K562 (cell line): ENCODE measurements at places on chromosomes 13 and 19.

DNA sequence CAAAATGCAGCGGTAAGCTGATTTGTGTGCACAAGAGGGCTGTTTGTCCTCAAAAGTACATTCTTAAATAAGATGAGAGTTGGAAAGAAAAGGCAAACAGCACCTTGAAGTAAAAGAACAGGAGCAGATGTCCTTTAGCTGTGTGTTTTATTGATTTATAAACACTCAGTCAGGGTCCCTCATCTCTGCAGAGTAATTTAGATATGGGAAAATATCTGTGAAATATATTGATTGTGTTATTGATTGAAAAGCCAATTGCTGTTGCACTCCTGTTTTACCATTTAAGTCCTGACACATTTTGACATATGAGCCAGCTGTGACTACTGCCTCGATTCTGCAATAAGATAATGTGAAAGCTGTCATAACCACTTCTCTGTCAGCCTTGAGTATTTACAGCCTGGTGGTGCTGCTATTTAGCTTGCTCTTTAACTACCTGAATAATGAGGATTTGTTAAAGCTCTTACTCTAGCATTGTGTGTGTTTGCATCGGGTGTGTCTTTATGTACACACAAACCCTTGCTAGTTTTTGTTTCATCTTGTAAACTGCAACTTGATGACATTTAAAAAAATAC lies 550.1 kb downstream of the DACH1 start:
- no peak for DNase-seq

GRCh38 chr13:40109351-40109844 lies 453.9 kb downstream of the COG6 start:
- no peak for DNase-seq

- DNase-seq: peak; percentile 76
Observed at GRCh38 chr19:33797802-33798671, 1.4 kb downstream of the KCTD15 start.

- DNase-seq: no peak
Observed at GRCh38 chr13:46899801-46900200, 2.9 kb upstream of the HTR2A start.

DNA sequence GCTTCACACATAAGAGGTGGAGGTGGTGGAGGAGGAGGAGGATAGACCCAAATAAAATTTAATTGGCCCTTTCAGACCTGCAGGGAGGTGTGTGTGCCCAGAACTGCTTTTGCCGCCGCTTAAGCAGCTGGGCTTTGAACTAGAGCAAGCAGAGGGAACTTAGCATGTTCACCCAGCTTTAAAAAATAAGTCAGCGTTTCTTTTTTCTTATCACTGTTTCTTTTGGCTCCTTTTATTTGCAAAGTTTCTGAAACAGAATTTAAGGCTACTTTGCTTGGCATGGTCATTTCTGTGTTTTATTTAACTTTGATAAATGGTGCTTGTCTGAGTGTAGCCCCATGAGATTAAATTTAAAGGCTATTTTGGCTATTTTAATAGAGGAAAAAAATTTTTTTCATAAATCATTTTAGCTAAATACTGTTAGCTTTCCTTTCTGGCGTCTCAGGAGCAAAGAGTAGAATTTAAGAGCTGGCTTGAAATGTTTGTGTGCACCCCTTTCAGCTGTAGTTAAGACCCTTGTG lies 43.3 kb upstream of the RNF113B start:
- no peak for DNase-seq

DNA sequence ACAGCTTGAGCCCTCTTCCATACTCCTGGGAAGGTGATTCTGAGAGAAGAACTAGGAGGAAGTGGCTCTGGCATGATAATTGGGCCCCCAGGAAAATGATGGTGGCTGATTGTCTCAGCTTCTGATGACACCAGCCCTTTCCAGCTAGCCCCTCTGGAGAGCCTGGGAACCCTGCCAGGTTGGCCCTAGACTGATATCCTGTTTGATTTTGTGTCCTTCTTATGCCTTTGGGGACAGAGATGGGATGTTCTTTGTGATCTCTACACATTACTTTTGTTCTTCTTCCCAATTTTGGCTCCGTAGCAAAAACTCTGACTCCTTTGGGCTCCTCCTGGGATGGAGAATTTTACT lies 39.7 kb downstream of the ERICH6B start:
- no peak for DNase-seq

DNA sequence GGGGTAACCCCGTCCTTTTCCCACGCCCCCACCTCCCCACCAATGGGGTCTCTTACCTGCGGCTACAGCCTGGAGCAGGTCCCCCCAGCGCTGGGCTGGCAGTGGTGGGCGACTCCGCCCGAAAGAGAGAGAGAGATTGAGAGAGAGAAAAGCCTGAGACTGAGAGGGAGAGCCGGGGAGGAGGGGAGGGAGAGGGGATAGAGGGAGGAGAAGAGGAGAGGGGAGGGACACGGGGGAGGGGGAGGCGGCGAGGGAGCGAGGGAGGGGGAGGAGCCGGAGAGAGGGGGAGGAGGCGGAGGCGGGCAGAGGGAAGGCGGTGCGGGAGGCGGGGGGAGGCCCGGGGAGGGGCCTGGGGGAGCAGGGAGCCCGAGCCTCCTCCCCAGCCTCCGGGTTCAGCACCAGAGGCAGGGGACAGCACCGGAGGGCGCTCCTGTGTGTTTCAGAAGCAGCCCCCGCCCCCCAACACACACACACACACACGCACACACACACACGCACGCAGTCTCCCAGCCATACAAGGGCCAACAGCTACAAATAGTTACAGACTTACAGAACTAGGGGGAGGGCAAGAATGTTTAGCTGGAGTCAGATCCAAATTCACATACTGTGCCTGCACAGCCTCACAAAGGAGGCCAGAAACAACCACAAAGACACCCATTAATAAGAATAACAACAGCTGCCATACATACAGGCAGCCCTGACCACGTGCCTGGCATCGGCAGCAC lies at the start of gene SLC8A2:
Gene SLC8A2 (minus strand): TSS at position 161 of the 725 bp plus-strand sequence. CDS start 5,490 bp downstream, outside the sequence.
- peak; percentile 97 for DNase-seq

GRCh38 chr19:17245535-17245984 lies at the start of gene NR2F6:
Gene NR2F6 (minus strand): TSS chr19:17245919. CDS start chr19:17245220, 699 bp downstream.
- peak; percentile 80 for DNase-seq

DNA sequence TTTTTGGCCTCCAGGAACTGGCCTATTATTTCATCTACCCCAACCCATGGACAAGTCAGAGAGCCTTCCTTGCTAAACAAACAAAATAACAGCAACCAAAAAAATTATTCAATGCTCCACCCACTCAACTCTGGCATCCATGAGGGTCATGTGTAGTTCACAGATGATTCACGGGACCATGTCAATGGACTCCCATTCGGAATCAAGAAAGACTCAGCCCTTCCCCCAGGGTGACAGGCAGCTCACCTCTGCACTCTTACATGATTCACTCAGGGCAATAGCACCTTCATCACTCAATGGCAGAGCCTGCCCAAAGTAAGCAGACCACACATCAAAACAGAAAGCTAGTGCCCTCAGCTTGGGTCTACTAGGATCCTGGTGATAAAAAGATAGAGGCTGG lies 14.3 kb upstream of the SCEL start:
- DNase-seq: no peak

DNA sequence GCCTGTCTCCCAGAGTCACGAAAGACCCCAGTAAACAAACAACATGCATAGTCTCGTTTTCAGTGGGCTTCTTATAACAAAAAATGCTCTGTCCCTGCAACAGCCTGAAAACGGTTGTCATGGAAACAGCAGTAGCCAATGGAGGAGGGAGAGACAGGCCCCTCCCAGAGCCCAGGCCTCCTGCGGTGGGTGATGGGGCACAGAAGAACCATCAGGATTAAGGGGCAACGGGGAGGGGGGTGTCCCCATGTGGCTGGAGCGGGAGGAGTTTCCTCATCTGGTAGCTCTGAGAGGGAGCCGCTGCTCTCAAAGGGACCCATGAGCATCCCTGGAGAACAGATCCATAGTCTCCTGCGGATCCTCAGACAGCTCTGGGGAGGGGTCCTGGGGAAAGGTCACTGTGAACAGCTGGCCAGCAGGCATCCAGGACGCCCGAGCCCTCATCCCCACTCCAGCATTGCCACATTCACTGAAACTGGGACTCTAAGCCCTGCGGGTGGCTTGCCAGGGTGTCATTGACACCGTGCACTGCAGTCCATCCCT lies 37.5 kb upstream of the PNMA8B start:
- no peak for DNase-seq

DNA sequence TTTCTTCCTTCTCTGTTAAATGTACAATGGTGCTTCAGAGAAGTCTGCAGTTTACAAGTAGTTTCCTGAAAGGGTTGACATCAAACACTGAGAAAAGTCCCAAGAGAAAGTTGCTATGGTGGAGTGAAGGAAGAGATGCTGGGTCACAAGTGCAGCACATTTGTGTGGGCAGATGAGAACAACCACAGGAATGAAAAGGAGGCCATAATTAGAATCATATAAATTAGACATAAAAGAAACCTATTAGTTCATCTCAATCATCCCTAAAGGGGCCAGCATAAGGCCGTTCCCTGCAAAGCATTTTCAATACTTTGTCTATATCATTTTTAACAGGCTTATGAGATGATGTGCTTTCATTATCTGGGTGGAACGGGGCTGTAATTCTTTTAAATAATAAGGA lies 359.2 kb downstream of the IRS2 start:
- DNase-seq: no peak

- DNase-seq: peak; percentile 6
Observed at GRCh38 chr13:32468502-32469142, 40.7 kb upstream of the N4BP2L1 start.
